ENCODE measurements at places on chromosomes 1 and 21. TPM values are rescaled to one million over a fixed set of nuclear protein-coding genes. Genes with fewer than 3 reads are reported as not detected.

FLG2 gene
- total RNA-seq = not detected

KPRP gene
- not detected for total RNA-seq

C1orf56 gene
- 1.0 TPM for total RNA-seq

FMO2 gene
- not detected for total RNA-seq

ELOVL1 gene
- 74.2 TPM for total RNA-seq
